ENCODE measurements at places on chromosomes 2 and 18.
A peak's percentile ranks its signal among the peaks of the same experiment; 100 is the strongest.

DNA sequence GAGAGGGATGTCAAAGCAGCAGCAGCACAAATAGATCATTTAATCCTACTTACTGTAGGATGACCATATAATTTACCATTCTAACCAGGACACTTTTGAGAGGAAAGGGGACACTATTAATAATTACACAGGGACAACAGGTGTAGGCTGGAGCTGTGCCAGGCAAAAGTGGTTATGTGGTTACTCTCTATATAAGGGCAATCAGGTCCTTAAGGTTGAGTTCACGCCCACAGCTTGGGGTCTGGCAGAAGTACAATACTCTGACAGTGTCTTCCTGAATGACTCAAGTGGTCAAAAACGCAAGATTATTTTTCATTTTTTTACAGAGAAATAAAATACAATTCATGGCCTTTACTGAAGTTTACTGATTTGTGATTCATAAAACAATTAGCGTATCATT, 2.8 kb downstream of the PREPL start:
- DNase-seq = peak; percentile 42

DNA sequence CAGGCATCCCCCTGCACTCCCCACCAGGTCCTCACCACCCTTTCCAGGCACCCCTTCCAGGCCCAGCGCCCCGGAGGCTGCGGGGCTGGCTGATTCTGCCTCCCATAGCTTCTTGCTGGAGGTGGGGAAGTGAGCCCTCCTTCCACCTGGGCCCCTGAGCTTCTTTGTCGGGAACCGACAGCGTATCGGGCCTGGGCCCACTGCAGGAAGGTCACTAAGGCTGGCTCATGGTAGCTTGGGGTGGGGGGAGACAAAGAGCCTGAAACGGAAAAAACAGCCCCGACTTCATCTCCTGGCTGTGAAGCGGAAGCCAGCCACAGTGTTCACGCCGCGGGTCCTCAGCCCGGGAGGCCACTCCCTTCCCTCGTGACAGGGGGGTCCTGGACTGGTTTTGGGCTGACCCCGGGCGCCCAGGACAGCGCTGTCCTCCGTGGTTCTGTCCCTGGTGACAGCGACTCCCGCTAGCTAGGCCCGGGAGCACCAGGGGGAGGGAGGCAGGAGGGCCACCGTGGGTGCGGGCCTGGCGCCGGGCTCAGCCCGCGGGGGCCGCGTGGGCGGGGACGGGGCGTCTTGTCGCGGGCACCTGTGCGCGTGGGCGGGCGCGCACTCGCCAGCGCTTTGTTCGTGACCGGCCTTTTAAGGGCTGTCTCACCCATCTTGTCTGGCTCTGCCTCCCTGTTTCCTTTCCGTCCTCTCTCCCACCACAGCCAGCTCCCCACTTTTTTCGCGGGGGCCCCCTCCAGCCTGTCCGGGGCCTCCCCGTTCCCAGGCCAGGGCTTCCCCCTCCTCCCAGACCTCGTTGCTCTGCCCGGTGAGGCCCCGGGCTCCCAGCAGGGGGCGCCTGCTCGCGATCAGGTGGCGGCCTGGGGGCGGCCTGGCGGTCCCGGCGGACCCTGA, 64.9 kb downstream of the DNMT3A start:
- no peak for DNase-seq

DNA sequence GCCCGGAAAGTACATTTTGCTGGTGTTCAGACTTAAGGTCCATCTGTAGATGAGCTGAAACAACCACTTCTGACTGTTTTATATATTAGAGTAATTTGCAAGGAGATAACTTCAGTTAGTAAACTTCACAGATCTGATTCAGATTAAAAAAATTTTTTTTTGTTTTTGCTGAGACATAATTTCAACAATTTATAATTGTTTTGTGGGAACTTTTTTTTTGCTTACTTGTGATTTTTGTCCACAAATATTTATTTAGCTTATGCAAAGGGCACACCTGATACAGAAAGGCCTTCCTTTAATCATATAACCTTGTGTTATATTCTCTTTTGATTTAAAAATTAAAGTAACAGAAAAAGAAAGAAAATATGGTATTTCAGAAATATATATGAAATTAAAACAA, 9.6 kb upstream of the SCN9A start:
- no peak for DNase-seq

- DNase-seq = no peak
Measured at GRCh38 chr18:2089396-2089795, 481.9 kb downstream of the METTL4 start.

GRCh38 chr2:148990968-148991367, 47.5 kb upstream of the LYPD6B start:
- no peak for DNase-seq

DNA sequence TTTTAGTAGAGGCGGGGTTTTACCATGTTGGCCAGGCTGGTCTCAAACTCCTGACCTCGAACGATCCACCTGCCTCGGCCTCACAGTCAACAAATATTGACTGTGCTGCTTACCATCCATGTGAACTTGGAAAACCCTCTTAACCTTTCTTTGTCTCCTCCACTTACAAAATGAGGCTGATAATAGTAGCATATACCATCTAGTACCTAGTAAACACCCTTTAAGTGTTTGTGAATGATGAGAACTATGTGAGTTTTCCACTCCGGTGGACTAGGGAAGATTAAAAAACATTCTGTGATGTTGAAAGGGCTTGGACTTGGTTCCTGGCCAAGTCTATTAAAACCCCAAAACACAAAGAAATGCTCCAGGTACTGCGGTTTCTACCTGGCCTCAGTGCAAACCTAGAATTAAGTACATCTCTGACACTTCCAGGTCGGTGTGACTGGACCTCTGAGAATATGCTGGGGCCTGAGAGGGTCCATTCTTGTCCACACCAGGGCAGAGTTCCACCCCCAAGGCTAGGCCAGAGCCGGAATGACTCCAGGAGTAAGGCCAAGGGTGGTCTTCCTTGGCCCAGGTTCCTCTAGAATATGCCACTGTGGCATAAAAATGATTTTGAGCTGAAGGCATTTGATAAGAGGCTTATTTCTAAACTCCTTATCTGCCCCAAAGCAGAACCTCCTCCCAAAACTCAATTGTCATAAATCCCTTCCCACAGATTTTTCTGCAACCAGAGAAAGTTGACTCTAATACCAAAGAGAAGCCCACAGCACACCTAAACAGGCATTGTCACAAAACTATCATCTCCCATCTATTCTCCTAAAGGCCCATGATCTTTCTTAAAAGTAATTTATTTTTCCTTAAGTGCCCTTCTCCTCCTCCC, 217.5 kb downstream of the TGIF1 start:
- DNase-seq = no peak

- DNase-seq = no peak
Measured at GRCh38 chr2:26302846-26303245, 43.1 kb upstream of the SELENOI start.

GRCh38 chr18:37309059-37309458, 256.5 kb downstream of the CELF4 start:
- DNase-seq = no peak

DNA sequence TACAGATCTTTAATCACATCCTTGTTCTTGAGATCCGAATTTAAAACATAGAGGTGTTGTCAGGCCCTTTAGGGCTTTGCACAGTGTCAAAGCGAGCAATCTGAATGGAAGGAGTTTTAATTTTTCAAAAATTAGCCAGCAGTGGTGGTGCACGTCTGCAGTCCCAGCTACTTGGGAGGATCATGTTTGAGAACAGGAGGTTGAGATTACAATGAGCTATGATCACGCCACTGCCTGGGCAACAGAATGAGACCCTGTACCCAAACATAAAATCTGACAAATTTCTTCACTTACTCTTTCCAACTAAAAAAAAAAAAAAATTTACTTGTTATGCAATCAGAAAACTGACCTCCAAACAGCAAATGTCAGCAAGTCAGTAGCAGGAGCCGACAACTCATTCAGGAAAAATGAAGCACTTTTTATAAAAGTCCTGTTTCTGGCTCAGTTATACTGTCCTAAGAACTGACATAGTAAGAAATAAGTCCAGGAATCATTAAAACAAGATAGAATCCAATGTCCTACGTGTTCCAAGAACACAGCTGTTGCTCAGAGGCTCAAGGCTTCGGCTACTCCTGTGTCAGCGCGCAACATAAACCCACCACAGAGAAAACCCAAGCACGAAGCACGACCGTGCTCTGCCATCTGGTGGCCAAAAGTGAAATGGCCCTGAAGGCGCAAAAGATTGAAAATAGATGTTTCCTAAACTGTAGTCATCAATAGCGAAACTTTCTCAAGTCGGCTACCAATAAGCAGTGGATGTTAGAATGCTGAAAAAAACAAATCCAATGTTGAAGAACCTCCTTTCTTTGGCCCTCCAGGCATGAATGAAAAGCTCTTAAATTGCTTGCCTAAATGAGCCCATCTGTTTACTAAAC, 138.1 kb downstream of the INO80D start:
- DNase-seq = peak; percentile 73

GRCh38 chr2:157443795-157444640, at the start of gene CYTIP:
Gene CYTIP (minus strand): TSS chr2:157444089. CDS start chr2:157444020, 69 bp downstream.
- peak; percentile 90 for DNase-seq

- no peak for DNase-seq
Measured at GRCh38 chr18:51668607-51669006, 471.1 kb upstream of the MEX3C start.

GRCh38 chr18:9851511-9851910, 34.3 kb upstream of the TXNDC2 start:
- DNase-seq = no peak

GRCh38 chr2:124316881-124317605, 292.0 kb downstream of the CNTNAP5 start:
- no peak for DNase-seq

DNA sequence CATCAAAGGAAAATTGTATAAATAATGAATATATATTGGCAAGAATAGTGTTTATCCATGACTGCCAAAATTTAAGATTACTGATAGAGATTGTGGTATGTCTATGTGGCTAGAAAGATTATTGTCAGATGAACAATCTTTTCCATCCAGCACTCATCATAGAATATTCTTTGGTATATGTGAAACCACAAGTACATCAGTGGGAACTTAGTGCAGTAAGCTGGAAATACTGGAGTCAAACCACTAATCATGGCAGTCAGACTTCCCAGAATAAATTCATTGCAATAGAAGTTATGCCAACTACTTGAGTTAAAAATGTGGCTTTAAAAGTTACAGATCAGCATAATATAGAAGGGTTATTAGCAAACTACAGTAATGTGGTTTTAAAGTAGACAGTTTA, 310.3 kb downstream of the GULP1 start:
- DNase-seq = no peak

DNA sequence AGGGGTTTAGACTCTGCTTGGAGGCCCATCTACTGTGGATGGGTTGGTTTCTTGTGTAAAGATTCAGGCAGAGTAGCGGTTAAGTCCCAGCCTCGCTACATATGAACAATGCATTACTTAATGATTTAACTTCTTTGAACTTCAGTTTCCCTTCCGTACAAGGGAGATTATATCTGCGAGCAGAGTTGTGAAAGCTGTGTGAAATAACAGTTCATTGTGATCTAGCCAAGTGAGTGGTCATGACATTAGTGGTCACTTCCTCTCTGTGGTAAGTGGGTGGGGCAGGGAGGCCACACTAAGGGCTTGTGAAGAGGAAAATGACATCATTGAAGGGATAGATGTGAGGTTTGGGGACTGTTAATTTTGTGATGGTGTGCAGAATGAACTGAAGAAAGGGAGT, 14.1 kb upstream of the MEX3C start:
- DNase-seq = peak; percentile 77

DNA sequence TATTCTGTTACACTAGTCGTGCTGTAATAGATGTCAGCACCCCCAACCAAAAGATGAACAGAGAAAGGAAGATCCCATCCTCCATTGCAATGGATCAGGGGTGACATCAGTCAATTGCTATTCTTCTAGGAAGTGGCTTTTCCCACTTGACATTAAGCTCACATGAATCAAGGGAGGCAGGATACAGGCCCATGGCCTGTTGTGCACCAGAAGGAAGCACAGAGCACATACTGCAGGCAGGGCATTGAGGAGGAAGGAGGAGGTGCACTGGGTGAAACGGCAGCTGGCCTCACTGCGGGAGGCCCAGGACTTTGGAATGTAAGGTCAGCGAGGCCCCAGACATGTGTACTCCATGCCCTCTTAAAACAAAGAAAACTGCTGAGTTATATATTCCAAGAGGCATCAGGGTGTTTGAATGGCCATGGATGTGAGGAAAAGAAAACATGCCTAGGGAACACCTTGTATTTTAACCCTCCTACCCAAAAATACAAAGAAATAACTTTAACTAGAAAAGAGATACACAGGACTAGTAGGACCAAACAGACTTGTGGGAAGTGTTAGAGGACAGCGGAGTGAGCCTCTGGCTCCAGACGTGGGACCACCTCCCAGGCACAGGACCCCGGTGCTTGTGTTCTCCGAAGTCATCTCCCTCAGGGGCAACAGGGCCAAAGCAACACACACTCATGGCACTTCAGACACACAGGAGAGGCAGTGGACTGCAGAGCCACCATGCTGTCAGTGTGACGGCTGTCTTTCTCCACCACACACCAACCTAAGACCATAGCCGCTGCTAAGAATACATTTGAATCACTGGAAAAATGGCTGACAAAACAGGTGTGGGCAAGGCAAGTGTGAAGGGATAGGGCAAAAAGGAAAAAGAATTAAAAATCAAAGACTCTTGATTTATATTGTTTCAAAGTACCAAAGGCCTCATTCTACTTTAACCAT, 51.4 kb upstream of the RIOK3 start:
- no peak for DNase-seq

- DNase-seq = no peak
Measured at GRCh38 chr18:63151539-63151938, 168.0 kb downstream of the BCL2 start.

- peak; percentile 53 for DNase-seq
Measured at GRCh38 chr18:616380-616995, 19.7 kb downstream of the CLUL1 start.

DNA sequence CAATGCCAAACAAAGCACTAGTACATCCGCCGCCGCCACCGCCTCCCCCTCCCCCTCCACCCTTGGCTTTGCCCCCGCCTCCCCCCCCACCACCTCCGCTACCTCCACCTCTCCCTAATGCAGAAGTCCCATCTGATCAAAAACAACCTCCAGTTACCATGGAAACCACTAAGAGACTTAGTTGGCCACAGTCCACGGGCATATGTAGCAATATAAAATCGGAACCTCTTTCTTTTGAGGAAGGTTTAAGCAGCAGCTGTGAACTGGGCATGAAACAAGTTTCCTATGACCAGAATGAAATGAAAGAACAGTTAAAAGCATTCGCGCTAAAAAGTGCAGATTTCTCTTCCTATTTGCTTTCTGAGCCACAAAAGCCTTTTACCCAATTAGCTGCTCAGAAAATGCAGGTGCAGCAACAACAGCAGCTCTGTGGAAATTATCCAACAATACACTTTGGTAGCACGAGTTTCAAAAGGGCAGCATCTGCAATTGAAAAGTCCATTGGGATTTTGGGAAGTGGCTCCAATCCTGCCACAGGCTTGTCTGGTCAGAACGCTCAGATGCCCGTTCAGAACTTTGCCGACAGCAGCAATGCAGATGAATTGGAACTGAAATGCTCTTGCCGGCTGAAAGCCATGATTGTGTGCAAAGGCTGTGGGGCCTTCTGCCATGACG, 168.0 kb downstream of the ASXL3 start:
- no peak for DNase-seq

DNA sequence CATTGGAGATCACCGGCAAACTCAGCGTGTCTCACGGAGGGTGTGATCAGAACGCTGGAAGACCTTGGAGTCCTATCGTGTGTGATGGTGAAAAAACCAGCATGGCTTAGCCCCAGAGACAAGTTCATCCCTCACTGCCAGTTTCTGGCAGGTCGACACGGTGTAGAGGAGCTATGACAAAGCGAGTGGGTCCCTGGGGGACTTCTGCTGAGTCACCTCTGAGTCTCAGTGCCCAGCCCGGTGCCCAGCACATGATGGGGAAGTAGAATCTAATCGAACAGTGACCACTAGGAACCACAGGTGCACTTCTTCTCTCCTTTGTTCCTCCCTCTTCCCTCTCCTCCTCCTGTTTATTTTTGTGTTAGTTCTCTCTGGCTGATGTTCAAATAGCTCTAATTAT, 45.9 kb upstream of the KCNF1 start:
- no peak for DNase-seq

Data from KBM-7 (cell line).